Activated T-helper 1 cell treated with anti-CD3 and anti-CD28 coated beads, Interleukin-12 subunit alpha, Interleukin-12 subunit beta, Interleukin-2, Interleukin-4 antibody, amounts not matched to agents 30 ng/mL and 10 ng/mL and 1 ng/mL, durations not matched to agents 14 hours and 24 hours and 36 hours (primary cell): ENCODE measurements at places on chromosomes 1 and 21. TPM values are rescaled to one million over a fixed set of nuclear protein-coding genes. Genes with fewer than 3 reads are reported as not detected.

The RNU1-3 gene
- 2,178 and 3,041 TPM in 2 replicates for total RNA-seq

The FCRL5 gene
- not detected in 2 replicates for total RNA-seq

The DYRK1A gene
- 66.5 and 68.1 TPM in 2 replicates for total RNA-seq

The PWP2 gene
- 11.9 and 15.1 TPM in 2 replicates for total RNA-seq

DNA sequence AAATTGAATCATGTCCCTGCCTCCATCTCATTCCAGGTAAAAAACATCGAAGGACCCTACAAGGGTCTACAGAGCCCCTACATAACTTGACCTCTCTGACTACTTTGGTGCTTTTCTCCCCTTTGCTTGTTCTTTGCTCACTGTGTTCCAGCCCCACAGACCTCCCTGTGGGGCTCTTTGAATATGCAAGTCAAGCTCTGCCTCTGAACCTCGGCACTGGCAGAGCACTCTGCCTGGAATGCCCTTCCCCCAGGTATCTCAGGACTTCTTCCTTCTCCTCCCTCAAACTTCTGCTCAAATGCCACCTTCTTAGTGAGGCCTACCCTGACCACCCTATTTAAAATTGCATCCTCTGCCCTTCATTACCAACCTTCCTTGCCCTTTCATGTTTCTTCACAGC, 87.8 kb upstream of the CD34 start:
- H3K36me3 ChIP-seq = no peaks in the 10 kb centered on the region
- H3K27ac ChIP-seq = no peak overlapping the region
- no peak overlapping the region for H3K4me3 ChIP-seq
- peaks cover 12% of the 10 kb centered on the region for H3K27me3 ChIP-seq
- DNase-seq = no peak

GRCh38 chr1:160377585-160378206, 10.8 kb downstream of the NHLH1 start:
- no peak for DNase-seq
- no peak overlapping the region for H3K27ac ChIP-seq
